Stimulated activated CD4-positive, alpha-beta T cell treated with anti-CD3 and anti-CD28 coated beads, Interleukin-4, amount 100 ng/mL, for 1 hour (primary cell): ENCODE measurements at places on chromosomes 1 and 21.
A peak's percentile ranks its signal among the peaks of the same experiment; 100 is the strongest.

GRCh38 chr1:34833711-34834110 is 25.8 kb downstream of the SMIM12 start:
- no peak for DNase-seq

DNA sequence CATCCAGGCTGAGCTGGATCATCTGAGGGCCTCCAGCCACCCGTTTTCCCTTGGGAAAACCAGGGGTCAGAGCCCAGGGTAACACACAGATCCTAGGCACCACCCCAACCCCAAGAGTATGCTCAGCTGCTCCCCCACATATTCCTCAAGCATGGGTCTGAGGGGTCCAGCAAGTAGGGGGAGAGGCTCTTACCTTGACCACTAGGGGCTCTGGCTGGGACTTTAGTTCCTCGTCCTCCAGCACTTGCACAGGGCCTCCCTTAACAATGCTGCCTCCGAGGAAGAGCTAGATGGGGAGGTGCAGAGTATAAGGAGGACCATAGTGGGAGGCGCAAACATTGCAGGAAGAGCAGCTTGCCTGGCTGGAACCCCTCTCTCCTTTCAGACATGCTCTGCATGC is 7.5 kb downstream of the SELENBP1 start:
- DNase-seq = no peak

DNA sequence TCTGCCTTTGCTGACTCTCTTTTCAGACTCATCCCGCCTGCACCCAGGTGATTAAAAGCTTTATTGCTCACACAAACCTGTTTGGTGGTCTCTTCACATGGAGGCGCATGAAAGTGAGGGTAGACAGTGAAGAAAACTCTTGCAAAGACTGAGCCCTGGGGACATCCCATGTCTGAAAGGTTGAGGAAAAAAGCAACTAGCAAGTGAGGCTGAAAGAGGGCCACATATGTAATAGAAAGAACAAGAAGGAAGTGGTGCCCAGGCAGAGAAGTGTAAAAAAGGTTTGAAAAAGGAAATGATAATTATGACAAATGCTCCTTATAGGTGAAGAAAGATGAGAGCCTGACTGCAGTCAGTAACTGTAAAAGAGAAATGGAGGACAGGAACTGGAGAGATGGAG is 115.9 kb upstream of the NEK7 start:
- DNase-seq = no peak

- DNase-seq = no peak
Observed at GRCh38 chr1:220544901-220545303, 17.0 kb downstream of the MARK1 start.

DNA sequence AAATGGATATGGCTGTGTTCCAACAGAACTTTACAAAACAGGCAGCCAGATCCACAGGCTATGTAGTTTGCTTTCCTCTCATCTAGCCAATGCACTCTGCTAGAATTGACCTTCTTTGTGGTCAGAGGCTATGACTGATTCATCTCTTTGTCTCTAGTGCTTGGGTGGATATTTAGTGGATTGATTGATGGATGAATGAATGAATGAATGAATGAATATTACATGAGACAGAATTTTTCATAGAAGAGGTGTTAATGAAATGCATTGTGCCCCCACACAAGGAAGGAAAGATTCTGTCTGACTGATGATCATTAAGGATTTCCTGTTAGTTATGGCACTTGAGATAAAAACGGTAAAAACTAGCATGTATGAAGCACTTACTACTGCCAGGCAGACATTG is 50.5 kb upstream of the ZYG11A start:
- no peak for DNase-seq

- no peak for DNase-seq
Observed at GRCh38 chr1:54230507-54231339, 30.8 kb downstream of the MRPL37 start.

GRCh38 chr1:16141573-16142336 is 14.1 kb downstream of the EPHA2 start:
- no peak for DNase-seq

GRCh38 chr1:82604524-82604923 is 803.8 kb downstream of the ADGRL2 start:
- DNase-seq = no peak

DNA sequence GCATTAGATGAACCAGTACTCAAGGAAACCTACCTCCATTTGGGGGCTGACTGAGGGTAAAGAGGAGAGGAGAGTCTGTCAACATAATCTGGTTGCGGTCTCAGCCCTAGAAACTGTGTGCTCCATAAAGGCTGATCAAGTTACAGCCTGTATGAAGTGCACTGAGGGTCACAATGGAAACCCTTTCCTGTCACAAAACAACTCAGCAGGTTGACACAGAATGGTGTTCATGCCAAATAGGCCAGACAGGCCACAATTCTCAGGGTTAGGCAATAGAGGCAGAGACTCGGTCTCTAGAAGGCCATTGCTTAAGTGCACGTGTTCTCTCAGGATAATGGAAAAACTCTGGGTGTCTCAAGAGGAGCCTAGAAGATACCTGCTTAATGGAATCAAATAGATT is 4.1 kb upstream of the ANKRD35 start:
- DNase-seq = no peak

GRCh38 chr1:57550092-57550491 is 126.2 kb upstream of the DAB1 start:
- no peak for DNase-seq

- DNase-seq = no peak
Observed at GRCh38 chr1:228830954-228831481, 95.7 kb downstream of the RHOU start.

DNA sequence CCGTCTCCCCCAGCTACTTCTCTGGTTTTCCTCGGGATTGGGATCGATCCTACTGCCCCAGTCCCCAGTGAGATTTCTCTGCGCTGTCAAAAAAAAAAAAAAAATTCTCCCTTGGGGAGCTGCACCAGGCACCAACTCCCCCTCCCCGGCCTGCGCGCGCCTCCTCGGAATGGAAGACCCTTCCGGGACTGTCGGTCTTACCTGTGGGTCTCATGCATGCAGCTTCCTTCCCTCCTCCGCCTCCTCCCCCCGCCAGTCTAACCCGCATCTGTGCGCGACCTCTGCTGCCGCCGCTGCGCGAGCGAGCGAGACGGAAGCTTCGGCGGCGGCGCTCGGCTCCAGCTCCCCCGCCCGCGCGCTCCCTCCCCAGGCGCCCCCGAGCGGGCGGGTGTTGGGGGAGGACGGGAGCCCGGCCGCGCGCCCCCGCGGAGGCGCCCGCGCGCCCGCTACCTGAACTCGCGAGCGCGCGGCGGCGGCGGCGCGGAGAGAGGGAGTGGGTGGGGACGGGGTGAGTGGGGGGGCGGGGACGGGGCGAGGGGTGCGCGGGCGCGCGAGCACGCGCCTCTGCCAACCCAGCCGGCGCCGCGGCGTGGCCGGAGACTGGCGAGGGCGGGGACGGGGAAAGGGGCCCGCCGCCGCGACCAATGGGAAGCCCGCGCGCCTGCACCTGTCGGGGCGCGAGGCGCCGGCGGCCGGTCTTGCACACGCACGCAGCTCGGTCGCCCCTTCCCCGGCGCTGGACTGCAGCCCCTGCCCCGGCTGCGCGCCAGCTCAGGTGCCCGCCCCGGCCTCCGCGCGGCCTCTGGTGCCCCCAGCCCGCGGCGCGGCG is at the start of gene SUSD4:
SUSD4 (minus strand) TSS at position 321 of the 829 bp plus-strand sequence. CDS start 751 bp downstream, outside the sequence.
- peak; percentile 68 for DNase-seq

DNA sequence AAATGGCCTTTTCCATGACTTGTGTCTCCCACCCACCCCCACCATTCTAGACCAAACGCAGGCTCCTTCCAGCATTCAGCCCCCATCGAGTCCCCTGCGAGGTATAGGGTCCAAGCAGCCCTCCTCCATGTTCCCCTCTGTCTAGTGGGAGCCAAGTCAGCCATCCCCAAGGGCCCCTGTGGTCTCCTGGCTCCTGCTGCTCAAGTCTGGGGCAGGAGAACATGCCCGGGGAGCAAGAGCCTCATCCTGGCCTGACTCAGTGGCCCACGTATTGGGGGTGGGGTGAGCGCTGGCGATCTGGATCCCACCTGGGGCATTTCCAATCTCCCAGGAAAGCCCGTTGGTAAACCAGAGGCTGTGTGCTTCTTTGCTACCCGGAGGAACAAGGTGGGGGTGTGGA is 4.1 kb upstream of the PRDM16 start:
- no peak for DNase-seq

GRCh38 chr1:20552728-20553445 is 514 bp downstream of the FAM43B start:
- no peak for DNase-seq

- no peak for DNase-seq
Observed at GRCh38 chr1:110293601-110294104, 45.5 kb upstream of the RBM15 start.

DNA sequence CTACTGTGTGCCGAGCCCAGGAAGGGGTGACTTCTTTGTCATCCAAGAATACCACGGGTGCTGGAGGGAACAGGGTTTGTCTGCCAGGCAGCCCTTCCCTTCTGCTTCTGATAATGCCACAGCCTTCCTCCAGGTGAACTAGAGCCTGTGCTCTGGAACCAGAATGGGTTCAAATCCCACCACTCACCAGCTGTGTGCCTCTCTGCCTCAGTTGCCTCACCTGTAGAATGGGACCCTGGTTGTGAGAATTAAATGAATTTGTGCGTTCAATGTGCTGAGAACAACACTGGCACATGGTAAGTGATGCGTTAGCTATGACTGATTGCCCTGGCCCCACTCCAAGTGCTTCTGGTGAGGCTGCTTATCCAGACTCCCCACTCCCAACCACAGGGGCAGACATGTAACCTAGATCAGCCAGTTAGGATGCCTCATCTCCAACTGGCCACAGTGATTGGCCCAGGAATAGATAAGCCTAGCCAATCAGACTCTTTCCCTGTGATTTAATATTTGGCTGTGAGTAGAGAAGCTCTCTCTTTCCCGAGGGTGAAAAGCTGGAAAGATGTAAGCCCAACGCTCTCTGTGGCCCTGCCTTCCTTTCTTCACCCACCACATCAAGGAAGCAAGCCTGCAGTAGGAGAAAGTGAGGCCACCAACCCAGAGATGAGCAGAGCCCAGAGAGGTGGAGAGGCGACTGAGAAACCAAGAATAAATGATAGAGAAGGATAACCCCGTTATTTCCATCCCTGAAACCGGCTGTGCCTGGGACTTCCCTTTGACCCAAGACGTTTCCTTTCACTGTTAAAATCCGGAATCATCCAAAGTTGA is 20.8 kb upstream of the LAPTM5 start:
- no peak for DNase-seq

- no peak for DNase-seq
Observed at GRCh38 chr1:17567582-17567981, 28.1 kb downstream of the ARHGEF10L start.

DNA sequence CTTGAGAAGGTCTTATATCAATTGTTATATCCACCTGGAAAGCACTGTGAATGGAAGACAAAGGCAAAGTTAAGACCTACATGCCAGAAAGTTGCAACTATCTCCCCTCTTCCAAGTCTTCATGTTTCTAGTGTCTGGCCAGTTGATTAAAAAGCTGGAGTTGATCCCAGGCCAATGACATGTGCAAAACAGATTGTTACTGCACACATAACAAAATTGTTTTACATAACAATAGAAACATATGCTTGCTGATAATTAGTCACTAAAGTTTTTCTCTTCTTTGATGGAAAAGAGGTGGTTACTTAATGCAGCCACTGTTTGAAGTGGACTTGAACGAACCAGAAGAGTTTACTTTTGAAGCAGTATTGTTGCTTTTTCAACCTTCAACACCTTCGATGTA is 158.2 kb downstream of the TGFBR3 start:
- DNase-seq = no peak

DNA sequence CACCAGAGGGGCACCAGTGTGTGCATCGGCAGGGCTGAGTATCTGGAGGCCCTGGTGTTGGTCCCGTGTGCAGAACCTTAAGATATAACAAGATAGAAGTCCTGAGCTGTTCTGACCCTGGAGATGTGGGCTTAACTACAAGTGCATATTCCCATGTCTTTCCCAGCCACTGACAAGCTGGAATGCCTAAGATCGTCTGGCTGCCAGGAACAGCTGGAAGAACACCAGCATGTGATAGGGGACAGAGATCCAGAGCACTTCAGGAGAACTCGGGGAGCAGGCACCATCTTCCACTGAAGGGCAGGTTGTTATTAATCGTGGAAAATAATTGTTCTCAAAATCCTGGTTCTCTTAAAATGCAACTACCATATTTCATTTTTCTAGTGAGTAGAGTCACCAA is 419.9 kb upstream of the RUNX1 start:
- no peak for DNase-seq

- no peak for DNase-seq
Observed at GRCh38 chr1:112905395-112906149, 50.4 kb downstream of the SLC16A1 start.

DNA sequence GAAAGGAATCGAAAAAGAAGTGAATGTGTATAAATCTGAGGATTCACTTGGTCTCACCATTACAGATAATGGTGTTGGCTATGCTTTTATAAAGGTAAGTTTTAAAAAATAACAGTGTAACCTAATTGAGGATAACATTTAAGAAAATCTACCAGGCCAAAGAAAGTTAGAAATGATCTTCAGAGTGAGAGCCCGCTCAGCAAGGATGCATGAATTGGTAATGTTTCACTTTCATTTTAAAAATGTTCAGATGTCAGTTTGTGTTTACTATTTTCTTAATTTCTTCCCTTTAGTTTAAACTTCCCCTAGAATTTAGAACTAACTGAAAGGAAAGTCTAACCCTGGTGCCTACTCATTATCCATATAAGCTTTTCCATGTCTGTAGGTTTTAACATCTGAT is 35.0 kb downstream of the GIPC2 start:
- DNase-seq = no peak

DNA sequence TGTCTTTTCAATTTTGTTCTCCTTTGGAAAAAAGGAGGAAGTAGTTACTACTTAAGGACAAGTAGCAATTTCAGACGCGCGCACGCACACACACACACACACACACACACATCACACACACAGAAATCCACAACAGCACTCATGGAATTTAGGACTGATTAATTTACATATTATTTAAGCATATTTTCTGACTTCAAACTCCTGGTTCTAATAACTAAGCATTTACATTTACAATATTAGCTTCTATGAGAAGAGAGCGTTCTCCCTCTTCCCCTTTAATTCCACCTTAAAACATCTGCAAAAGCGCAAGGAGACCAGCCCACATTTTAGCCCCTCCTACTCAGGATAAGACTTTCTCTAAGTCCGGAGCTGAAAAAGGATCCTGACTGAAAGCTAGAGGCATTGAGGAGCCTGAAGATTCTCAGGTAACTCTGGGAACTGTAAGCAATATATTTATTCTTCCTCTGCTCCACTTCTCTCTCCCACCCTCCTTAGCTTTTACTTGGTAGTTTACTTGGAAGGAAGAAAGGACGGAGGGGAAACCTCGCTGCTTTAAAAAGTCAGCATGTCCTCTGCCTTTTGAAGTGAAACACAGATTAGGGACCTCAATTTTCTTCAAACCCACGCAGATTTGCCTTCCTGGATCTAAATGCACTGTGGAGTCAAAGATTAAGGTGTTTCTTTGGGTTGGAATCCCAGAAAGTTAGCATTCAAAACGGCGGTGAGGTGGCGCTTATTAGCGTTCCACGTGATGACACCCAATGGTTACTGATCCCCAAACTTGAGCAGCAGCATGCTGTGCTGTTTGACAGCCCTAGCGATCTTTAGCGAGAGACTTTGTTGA is at the start of gene PLA2G4A:
PLA2G4A (plus strand) TSS at position 339 of the 844 bp plus-strand sequence. CDS start 25,406 bp downstream, outside the sequence.
- DNase-seq = no peak

GRCh38 chr1:78047631-78048030 is 1.9 kb downstream of the GIPC2 start:
- DNase-seq = no peak

GRCh38 chr21:27001526-27001925 is 34.6 kb upstream of the ADAMTS5 start:
- DNase-seq = no peak
